ENCODE measurements at places on chromosomes 4 and X.

GRCh38 chr4:22962295-22962694, 269.6 kb downstream of the GBA3 start:
- no peak for DNase-seq

DNA sequence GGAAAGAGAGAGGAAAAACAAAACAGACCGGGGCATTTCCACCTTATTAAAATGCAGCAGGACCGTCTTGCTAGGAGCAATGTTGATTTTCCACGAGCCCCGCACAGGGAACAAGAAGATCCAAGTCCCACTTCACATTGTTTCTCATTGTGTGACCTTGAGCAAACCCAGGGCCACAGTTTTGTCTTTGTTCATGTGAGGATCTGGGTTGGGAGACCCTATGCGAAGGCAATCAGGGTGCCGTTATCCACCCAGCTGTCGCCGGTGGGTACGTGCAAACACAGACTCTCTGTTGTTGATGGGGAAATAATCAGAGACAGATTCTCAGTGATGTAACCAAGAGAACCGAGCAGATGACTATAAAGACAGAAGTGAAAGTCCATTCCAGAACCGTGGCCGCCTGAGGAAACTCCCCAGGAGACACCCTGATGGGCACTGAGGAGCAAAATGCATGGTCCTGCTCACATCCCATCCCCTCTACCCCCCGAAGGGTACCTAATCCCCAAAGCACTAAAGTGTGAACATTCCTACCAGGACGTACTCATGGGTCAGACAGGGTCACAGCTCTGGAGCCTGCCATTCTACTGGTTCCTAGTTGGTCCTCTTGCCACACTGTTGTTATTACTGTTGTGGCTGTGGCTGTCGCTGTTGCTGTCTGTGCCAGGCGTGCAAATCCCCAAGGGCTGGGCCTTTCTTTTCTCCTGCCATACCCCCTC, 102.7 kb upstream of the RBPJ start:
- no peak for DNase-seq

- DNase-seq = no peak
Measured at GRCh38 chr4:113882668-113883067, 96.8 kb downstream of the ARSJ start.

DNA sequence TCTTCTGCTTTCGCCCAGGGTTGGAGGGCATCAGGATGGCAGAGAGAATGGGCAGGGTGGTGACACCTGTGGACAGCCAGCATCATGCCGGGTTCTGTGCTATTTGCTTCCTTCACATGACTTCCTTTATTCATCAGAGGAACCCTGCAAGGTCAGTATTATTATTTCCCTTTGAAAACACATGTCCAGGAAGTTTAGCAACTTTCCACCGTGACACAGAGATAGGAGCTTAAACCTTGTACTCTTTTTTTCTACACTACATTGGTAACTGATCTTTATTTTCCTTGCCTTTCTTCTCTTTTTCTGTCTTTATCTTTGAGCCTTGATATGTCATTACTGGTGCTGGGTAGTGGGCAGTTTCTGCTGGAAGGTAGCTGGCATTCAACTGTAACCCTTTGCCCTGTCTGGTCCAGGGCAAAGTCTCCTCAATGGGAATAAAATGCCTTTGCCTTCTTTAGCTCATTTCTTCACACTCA, 5.0 kb upstream of the MGST2 start:
- DNase-seq = no peak

- DNase-seq = no peak
Measured at GRCh38 chrX:134547047-134547679, 87.2 kb downstream of the HPRT1 start.

GRCh38 chrX:140526171-140526570, 21.3 kb upstream of the SOX3 start:
- DNase-seq = no peak

GRCh38 chr4:186342582-186342981, 76.6 kb downstream of the F11 start:
- no peak for DNase-seq

GRCh38 chr4:20589436-20589835, 110.8 kb upstream of the PACRGL start:
- DNase-seq = no peak

- DNase-seq = no peak
Measured at GRCh38 chr4:141006242-141006802, 126.9 kb downstream of the RNF150 start.

DNA sequence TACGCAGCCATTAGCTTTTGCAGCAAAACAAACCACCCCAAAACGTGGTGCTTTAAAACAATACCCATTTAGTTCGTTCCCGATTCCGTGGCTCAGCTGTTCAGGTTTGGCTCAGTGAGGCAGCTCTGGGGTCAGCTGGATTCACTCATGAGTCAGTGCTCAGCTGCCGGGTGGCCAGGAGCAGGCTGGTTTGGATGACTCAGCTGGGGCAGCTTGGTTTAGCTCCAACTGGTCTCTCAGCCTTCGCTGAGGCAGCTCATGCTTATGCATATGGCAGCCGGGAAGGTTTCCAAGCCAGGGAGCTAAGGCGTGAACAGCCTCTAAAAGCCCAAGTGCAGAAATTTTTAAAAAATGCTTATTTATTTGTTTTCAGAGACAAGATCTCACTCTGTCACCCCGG, 13.3 kb upstream of the CD99 start:
- DNase-seq = no peak

DNA sequence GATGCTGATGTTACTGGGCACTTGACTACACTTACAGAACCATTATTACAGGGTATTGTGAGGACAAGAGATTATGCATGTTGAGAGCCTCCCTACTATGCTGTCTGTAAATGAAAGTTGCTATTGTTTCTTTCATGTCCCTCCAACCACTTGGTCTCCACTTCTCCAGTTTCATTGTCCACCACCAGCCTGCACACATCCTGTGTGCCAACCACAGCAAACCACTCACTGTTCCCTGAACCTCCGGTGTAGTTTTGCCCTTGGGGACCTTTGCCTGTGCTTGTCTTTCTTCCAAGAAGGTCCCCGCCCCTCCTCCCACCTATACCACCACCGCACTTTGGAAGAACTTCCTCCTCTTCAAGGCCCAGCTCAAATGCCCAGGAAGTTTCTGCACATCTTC, 43.1 kb upstream of the AFF2 start:
- DNase-seq = no peak

DNA sequence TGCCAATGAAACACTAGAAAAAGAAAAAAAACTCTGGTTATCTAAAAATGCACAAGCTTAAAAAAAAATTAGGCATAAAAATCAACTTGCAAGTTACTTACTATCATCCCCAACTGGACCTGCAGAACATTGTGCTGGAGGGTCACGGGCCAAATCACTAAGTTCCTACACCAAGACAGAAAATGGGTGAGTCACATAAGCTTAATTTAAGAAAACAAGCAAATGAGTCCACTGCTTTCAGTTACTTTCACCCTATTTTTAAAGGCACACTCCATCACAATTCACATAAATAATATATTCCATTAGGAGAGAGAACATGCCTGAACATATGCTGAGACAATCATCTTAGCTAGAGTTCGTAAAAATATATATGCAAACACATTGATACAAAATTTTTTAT, 17.7 kb downstream of the UBE2D3 start:
- DNase-seq = no peak

DNA sequence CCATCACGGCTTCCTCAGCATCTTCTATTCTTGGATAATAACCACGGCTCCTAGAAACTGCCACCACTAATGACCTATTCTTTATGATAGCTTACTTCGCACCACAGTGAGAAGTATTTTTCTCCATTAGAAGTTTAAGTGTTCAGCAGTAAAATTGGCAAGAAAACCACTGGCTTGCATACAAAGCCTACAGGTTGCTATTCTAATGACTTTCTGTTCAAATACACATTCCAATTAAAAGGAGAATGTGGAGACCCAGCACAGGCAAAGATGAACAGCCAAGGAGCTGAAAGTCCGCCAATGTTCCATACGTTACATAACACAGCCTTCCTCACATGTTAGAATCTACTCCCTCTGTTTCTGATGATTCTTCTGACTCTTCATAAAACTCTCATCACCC, 875.0 kb upstream of the PRKX start:
- DNase-seq = no peak
